8988T (cell line): ENCODE measurements at places on chromosomes 6 and 20.

DNA sequence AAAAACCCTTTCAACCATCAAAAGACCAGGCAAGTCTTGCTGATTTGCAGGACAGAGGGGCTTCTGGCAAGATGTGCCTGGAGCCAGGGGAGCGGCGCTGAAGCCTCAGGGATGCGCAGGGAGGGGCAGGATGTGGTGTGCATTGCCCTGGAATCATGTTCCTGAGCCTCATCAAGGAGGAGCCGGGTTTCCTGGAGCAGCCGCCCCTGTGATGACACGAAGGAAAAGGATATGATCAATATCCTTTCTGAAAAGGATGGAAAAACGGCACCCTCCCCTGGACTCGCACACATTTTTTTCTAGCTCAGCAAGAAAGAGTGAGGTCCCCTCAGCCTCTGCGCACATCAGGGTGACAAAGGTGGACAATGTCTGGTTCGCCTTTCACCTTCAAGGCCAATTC is 173.1 kb upstream of the SSTR4 start:
- DNase-seq: peak; percentile 14

- no peak for DNase-seq
Measured at GRCh38 chr20:5065879-5066383, 53.8 kb downstream of the PCNA start.

DNA sequence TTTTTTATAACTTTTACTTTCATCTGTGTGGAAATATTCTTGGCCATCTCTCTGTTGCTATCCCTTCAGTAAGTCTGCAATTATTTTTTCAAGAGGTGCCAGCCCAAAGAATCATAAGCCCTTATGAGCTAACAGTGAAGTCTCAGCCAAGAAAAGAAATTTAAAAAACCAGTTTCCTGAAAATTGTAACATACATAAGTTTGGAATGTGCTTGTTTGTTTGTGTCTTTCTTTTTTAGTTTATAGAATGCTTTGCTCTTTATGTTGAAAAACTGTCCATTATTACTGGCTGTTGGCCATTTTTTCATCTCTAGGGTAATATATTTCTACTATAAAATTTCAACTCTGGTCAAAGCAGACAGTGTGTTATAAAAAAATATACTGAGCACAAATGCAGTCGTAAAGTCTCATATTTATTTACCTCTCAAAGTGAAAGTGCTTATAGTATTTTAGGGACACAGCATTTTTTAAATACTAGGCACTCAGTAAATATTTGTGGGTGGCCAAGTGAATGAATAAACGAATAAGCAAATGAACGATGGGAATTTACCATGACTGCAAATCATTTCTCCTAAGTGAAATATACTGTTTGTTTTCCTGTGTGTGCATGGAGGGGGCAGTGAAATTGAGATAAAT is 659.7 kb downstream of the KIF16B start:
- no peak for DNase-seq

- DNase-seq: no peak
Measured at GRCh38 chr20:822651-823573, 10.6 kb upstream of the FAM110A start.

- DNase-seq: no peak
Measured at GRCh38 chr6:13274707-13275434, 53.5 kb downstream of the TBC1D7 start.

DNA sequence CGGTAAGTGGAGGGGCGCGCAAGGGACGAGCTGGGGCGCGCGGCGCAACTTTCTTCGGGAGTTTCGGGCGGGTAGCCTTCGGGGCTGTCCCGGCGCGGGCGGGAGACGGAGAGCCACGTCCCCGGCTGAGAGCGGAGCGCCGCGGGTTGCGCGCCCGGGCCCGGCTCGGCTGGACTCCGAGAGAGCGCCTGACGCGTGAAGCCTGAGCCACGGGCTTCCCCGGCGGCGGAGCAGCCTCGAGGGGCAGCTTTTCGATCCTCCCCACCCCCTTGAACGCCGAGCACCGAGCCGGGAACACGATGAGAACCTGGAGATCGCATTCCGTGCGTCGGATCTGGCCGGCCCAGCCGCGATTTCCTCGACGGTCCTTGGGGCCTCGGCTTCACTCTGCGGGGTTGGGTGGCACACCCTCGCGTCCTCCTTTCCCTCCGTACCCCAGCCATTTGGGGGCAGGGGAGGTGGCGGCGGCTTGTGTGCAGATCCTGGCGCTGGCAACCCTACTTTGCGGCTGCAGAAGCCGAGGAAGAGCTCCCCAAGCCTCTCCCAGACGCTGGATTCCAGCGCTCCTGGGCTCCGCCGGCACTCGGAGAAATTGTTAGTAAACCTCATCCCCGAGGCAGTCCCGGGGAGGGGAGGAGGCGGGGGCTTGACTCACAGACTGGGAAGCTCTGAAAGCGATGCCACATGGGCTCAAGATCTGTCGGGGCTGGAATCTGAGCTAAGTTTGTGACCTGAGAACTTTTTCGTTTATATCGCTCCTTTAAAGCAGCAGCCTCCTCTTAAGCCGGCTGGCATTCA is 572 bp downstream of the DSE start:
- peak; percentile 56 for DNase-seq

- DNase-seq: no peak
Measured at GRCh38 chr20:4102381-4102780, 87.0 kb upstream of the RNF24 start.

GRCh38 chr6:44166591-44167184 is 8.1 kb downstream of the CAPN11 start:
- DNase-seq: no peak

DNA sequence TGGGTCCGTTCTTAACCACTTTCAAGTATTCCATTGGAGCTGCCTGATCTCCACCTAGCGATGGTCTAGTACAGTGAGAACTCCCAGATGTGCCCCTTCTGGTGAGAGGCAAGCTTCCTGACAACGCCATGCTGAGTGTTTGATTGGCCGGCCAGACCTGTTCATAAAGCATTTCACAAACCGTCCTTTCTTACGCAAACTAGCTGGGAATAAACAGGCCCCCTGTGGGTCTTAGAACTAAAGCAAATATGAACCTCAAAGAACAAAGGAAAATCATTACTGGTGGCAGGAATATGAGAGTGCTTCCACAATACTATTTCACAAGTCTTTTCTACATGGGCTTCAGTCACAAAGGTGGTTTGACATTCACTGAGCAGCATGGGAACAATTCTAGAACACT is 15.6 kb upstream of the GCNT2 start:
- DNase-seq: no peak

GRCh38 chr6:97465877-97466561 is 183.0 kb upstream of the MMS22L start:
- no peak for DNase-seq

DNA sequence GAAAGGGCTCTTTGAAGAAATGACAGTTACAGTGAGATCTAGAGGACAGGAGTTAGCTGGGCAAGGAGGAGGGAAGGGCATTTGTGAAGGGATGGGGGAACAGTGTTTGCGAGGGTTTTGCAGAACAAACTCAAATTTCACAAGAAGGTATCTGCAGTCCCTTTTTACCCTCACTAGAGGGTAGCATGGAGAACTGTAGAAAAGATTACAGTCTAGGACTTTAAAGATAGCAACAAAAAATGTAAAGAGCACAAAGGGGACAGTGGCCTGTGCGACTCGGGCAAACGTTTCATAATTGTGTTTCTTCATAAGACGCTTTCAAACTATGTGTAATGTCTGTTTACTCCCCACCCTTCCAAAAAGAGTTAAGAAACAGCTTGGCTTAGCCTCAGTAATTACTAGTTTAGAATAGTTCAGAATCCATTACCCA is 21.2 kb upstream of the ASXL1 start:
- DNase-seq: no peak

- no peak for DNase-seq
Measured at GRCh38 chr6:101085327-101085726, 204.2 kb upstream of the ASCC3 start.

GRCh38 chr6:117558818-117559217 is 43.5 kb downstream of the GOPC start:
- DNase-seq: no peak

DNA sequence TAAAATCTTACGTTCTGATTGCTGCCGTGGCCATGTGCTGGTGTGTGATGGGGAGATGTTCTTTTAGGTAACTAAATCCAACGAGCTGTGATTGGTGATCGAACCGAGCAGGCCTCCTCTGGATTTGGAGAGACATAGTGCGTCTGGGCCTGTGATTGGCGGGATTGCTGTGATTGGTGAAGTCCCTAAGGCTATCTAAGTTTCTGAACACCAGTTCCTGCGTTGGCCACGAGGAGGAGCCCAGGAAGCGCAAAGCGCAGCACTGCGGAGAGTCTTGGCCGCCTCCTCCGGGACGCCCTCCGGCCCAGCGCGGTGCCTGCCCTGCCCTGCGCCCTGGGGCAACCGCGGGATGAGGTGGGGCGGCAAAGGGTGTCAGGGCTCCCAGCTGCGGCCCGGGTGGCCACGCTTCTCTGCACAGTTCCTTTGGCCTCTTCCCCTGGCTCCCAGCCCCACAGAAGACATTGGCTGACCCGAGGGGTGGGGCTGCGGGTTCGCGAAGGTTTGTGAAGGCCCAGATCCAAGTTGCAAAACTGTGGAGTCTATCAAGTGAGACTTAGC is 33.0 kb downstream of the HNF4A start:
- peak; percentile 76 for DNase-seq

DNA sequence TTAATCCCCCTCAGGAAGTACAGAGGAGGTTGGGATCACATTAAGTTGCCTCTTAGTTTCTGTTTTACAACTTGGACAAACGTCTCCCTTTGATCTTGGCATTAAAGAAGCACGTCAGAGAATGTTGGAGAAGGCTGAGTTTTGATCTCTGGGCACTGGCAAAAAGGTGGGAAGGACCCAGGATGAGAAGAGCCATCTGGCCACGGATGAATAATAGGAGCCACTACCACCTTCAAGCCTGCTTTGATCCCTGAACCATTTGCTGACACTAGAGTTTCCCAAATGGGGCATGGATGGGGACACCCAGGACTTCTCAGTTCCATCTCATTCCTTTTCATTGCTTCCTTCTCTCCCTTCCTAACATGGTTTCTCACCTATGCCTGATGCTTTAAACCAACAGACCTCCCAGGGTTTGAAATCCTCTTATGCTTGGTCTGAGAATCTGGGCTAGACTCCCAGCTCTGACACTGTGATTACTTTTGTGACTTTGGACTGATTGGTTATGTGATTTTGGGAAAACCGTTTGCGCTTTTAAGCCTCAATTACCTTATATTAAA is 5.8 kb downstream of the TM9SF4 start:
- no peak for DNase-seq

GRCh38 chr6:159023893-159024292 is 20.9 kb downstream of the TAGAP start:
- no peak for DNase-seq

- DNase-seq: no peak
Measured at GRCh38 chr6:32149092-32149755, 2.5 kb downstream of the PRRT1 start.

GRCh38 chr20:62135573-62136266 is 7.5 kb downstream of the PSMA7 start:
- DNase-seq: no peak

GRCh38 chr6:23302514-23302913 is 733.1 kb downstream of the HDGFL1 start:
- DNase-seq: no peak

GRCh38 chr6:150898399-150899170 is 33.1 kb downstream of the MTHFD1L start:
- no peak for DNase-seq

DNA sequence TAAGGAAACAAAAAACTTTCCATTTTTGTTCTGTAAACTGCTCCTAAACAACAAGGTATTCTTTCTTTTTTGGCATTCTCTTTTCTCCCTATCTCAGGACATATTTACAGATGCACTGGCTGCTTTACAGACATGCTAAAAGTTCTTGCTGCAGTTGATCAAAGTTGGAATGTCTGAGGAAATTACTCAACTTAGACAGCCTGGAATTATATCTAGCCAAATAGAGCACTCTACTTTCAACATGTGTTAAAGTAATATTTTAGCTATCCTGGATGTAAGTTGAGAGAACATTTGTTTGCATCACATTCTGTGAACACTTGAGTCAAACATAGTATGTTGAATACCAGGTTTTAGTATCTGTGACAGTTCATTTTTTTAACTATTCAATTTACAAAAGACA is 24.8 kb downstream of the TASP1 start:
- no peak for DNase-seq

- DNase-seq: peak; percentile 24
Measured at GRCh38 chr20:37389241-37389747, 43.4 kb downstream of the SRC start.

GRCh38 chr6:90484903-90485302 is 102.0 kb downstream of the MAP3K7 start:
- DNase-seq: no peak

DNA sequence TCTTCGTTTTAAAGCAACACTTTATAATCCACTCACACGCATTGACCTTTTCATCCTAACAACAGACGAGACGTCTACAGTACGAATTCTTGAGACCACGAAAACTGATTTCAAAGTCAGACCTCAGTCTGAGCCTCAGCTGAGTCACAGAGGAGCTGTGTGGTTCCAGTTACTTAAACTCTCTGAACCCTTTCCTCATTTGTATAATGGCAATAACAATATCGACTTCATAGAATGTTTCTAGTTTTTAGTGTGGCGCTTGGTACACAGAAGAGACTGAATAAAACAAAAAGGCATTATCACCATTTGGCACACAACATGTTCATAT is 236.9 kb downstream of the ATXN1 start:
- DNase-seq: no peak

GRCh38 chr6:2784061-2784460 is 18.9 kb downstream of the WRNIP1 start:
- no peak for DNase-seq

GRCh38 chr20:10319855-10320254 is 101.2 kb downstream of the SNAP25 start:
- DNase-seq: no peak

DNA sequence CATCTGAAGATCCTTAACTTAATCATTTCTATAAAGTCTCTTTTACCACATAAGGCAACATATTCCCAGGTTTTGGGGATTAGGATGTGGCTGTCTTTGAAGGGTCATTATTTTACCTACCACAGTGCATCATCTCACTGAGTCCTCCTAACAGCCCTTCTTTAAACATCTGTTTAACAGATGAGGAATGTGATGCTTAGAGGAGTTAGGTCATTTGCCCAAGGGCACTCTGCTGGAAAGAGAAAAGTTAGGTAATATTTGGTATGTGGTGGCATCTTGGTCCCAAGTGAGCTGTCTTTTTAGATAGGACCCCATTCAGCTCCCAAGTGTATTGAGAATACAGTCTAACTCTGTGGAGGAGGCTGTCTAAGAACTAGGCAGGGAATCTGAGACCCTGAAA is 11.0 kb downstream of the MMP24 start:
- no peak for DNase-seq
